ENCODE measurements at places on chromosomes 6 and 20.

- H3K4me1 ChIP-seq: no peaks in the 10 kb centered on the region
- H3K4me3 ChIP-seq: no peak overlapping the region
- no peaks in the 10 kb centered on the region for H3K27me3 ChIP-seq
- H3K27ac ChIP-seq: no peak overlapping the region
- peaks cover 5% of the 10 kb centered on the region for H3K36me3 ChIP-seq
These were observed 134.0 kb downstream of the SCML4 start for GRCh38 chr6:107689951-107690642.

DNA sequence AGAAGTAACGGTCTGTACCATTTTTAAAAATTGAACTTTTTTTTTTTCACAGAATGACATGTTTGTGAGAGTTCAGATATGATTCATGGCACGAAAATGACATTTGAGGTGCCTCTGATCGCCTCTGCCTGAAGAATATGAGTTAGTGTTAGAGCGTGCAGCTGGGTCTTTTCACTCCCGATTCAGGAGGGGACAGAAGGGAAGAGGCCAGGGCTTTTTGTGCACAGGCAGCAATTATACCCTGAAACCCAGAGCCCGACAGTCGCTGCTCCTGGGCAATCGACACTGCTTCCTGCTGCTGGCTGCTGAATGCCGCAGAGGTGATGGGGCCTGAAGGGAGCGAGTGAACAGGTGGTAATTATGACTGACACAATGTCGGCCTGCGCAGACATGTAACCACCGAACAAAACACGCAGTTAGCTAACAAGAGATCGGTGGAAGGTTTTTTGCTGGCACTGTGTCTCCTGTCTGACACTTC is 652.0 kb upstream of the NOX3 start:
- no peaks in the 10 kb centered on the region for H3K36me3 ChIP-seq
- no peak overlapping the region for H3K27ac ChIP-seq
- no peaks in the 10 kb centered on the region for H3K4me1 ChIP-seq
- H3K27me3 ChIP-seq: no peaks in the 10 kb centered on the region

GRCh38 chr20:10282979-10283456 is 64.4 kb downstream of the SNAP25 start:
- H3K4me3 ChIP-seq: no peak overlapping the region
- no peaks in the 10 kb centered on the region for H3K36me3 ChIP-seq
- no peak overlapping the region for H3K27ac ChIP-seq
- no peak for DNase-seq
- peaks cover 55% of the 10 kb centered on the region for H3K27me3 ChIP-seq

DNA sequence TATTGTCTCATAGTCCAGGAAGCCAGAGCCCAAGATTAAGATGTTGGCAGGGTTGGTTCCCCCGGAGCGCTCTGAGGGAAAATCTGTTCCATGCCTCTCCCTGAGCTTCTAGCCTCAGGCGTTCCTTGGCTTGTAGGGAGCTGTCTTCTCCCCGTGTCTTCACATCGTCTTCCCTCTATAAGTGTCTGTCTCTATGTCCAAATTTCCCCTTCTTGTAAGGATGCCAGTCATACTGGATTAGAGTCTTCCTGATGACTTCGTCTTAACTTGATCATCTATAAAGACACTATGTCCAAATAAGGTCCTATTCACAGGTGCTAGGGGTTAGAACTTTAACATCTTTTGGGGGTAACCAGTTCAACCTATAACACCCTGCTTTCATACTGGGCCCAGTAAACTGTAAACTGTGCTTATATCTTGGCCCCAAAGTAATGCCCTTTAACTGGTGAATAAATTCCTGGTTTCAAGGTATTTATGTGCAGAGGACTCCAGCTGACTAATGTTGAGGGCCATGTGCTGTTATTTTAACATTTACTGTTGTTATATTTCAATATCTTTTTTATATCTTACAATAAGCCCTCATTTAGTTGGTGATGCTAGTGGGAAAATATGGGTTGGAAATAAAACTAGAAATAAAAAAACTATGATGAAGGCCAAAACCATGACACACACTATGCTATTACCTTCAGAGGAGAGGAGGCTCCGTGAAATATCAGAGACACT is 101.7 kb upstream of the IYD start:
- DNase-seq: no peak
- H3K36me3 ChIP-seq: peaks cover 1% of the 10 kb centered on the region
- no peak overlapping the region for H3K4me3 ChIP-seq
- H3K27ac ChIP-seq: no peak overlapping the region

DNA sequence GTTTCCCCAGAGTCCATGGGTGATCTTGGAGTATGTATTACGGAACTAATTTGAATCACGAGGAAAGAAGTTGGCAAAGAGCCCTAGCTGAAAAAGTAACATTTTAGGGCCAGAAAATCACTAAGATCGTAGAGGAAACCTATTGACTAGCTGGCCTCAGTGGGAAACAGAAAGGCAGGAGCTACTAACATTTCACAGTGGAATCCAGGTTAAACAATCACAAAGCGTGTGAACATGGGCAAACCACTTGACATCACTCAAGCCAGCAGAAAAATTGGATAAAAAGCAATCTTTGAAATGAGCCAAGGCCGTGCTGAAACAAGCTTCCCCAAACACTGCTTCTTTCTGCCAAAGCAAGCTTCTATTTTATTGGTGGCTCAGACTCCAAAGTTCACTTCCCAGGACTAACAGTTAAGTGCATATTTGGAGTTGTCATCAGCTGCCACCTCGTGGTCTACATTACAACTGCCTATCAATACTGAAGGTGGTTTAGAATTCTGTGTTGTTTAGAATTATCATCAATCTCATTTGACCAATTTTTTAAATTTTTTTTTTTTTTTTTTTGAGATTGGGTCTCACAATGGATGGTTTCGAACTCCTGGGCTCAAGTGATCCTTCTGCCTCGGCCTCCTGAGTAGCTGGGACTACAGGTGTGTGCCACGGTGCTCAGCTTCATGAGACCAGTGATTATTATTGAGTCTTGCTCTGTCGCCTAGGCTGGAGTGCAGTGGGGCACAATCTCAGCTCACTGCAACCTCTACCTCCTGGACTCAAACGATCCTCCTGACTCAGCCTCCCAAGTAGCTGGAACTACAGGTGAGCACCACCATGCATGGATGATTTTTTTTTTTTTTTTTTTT is 10.6 kb downstream of the RPS10 start:
- no peaks in the 10 kb centered on the region for H3K27me3 ChIP-seq
- no peak for DNase-seq
- peaks cover 14% of the 10 kb centered on the region for H3K4me1 ChIP-seq
- no peak overlapping the region for H3K27ac ChIP-seq
- H3K4me3 ChIP-seq: no peak overlapping the region
- peaks cover 38% of the 10 kb centered on the region for H3K36me3 ChIP-seq
